Mucosa of gallbladder (tissue), 1 donor: ENCODE measurements at places on chromosomes 1 and 21. TPM values are rescaled to one million over a fixed set of nuclear protein-coding genes. Genes with fewer than 3 reads are reported as not detected.

The LCE1F gene
- total RNA-seq, result not detected

GRCh38 chr1:209590405-209590804, 6.9 kb downstream of the CAMK1G start:
- no peak for DNase-seq

DNA sequence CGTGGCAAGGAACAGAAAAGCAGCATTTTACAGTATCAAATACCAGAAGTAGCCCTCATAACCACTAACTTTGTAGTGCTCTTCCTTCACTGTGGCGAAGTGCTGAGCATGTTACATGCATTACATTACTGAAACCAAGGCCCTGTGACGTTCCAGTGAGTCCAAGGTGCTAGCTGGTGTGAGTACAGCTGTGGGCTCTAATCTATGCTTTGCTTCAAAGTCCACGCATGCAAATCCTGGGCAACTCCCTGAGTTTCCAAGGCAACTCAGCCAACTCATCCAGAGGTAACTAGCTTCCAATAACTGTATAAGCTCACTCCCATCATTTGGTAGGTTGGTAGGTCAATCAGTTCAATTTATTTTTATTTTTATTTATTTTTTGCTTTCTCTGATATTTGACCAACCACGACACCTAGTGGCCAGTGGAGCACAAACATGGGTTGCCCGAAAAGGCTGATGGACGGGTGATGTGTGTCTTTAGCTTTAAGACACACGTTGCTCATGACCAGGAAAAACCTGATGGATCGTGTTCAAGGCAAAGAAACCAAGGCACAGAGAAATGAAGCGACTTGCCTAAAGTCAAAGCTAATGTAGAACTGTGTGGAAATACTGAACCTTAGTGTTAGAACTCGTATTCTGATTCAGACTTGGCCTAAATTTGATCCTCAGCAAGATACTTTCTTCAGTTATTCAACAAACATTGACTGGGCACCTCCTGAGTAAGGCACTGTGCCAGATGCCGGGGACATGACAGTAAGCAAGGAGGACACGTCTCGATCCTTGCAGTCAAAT, 73.0 kb downstream of the GNG12 start:
- DNase-seq, result peak; percentile 86

DNA sequence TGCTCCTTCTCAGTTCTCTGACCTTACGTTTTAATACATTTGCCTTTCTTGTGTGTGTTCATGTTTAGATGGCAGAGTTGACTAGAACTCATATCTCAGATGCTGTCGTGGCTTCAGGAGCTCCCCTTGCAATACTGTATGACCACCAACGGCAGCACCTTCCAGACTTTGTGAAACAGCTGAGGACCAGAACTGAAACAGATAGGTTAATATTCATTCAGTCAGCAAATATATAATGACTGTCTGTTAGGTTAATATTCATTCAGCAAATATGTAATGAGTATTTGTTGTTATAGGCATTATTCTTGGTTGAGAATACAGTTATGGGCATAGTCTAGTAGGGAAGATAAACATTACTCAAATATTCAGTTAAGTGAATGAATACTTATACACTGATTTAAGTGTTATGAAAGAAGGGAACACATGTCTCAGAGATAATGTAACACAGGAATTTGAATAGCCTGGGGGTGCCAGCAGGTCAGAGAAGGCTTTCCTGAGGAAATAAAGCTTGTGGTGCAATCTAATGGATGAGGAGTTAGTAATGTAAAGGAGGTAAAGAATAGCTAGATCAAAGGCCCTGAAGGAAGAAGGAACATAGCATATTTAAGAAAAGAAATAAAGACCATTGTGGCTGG, 88.5 kb downstream of the CEP350 start:
- DNase-seq, result no peak

The DEPDC1 gene
- 0.78 TPM for total RNA-seq

GRCh38 chr1:78091215-78091813, 45.5 kb downstream of the GIPC2 start:
- no peak for DNase-seq
